ENCODE measurements at places on chromosomes 3 and 15.

DNA sequence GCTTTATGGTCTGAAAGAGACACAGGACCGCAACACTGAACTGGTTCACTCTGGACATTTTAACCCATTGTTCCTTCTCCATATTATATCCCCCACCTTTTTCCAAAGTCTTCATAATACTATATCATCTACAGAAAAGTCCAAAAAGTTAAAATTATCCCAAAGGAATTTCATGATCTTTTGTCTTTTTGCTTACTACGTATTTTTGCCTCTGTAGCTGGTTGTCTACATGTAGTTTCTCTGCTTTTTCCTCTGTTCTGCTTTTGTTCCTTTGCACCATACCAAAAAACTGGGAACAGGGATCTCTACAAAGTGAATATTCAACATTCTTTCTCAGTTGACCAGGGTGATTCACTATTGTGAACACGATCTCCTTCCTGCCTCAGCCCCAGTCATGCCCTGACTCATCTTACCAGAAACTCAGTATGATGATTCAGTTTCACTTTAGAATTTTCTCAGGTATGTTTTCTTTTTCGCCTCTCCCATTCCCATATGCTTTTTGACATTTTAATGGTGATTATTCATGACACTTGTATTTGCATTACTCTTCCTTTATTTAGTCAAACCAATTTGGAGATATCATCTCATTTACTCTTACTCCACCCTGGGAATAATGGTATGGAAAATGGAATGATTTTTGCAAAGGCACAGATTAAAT, 14.5 kb downstream of the EMC4 start:
- DNase-seq = peak; percentile 40

- no peak for DNase-seq
Measured at GRCh38 chr15:39587096-39587721, 6.3 kb downstream of the THBS1 start.

GRCh38 chr3:136207489-136208115, 11.5 kb upstream of the MSL2 start:
- no peak for DNase-seq

DNA sequence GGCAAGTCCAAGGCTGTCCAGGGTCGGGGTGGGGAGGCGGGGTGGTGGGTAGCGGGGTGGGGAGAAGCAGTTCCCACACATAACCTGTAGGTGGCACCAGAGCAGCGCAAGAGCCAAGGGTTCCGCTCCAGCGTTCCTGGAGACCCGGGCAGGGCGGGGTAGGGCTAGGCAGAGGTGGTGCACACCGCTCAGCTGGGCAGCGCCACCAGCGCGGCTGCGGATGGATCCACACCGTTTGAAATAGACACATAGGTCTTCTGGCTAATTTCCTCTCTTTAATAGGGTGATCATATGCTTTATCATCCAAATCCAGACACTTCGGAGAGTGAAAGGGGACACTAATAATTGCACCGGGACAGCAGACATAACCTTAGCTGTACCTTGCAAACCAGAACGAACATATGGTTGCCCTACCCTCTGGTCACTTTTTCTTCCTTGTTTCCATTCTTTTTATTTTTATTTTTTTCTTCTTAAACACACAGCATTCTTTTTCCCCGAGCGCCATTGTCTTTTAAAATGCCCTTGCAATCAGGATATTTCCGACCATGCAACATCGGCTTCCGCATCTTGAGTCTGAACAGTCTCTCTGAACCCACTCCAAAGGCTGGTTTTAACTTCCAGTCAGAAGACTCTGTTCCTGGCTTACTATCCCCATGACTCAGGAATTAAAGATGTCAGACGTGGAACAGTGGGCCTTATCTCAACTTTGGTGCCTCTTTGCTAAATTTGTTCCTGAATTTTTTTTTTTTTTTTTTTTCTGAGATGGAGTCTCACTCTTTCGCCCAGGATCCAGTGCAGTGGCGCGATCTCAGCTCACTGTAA, 12.5 kb upstream of the ZSCAN2 start:
- DNase-seq = peak; percentile 87

DNA sequence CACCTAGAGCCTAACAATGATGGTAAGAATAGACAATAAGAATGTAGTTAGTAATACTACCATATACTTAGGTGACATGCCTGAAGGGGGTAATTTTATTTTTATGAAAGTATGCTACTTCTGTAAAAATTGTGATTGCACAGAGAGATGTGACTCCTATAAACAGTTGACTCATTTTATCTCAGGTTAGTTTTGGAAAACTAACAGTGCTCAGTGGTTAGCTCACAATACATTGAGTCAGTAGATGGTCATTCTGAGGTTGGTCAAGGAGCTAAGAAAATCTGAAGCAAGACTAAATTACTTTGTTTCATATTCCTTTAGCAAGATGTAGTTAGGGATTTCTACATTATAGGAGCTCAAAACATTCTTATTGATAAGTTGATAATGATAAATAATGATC, 271.0 kb downstream of the EDEM1 start:
- no peak for DNase-seq

DNA sequence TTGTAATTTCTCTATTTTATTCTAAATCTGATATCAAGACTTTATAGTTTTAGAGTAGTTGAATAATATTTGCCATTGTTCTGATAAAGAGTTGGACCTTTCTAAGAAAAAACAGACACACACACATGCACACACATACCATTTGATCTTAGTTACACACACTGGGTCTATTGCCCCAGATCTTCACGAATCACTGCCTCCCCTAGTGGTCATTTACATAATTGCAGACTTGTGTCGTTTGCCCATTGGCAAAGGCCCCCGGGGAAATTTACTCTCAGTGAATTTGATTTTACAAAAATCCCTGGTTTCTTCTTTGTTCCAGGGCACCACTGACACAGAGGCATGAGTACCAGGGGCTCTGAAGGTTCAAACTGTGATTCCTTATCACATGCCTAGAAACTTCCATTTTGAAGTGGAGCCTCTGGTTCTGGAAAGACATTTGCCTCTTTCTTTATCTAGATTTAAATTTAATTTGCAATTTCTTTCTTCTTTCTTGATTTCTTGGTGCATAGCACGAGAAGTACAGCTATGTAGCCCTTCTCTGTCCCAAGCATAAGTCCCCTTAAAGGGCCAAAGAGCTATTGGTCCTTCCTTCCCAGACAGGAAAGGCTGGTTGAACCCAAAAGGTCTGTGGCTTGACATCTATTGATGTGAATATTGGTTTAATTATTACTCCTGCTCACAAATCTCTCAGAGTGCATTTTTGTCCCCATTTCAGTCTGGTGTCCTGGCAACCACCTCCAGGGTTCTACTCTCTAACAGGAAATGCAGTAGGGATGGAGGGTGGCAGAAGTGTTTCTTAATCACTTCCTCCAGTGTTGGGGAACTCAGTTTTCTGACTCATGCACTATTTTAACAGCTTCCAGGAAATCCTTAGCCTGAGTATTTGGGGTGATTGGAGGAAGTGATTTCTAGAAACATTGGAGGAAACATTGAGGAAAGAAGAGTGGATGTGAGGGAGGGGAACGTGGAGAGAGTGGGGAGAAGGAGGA, 32.4 kb upstream of the SLC6A11 start:
- peak; percentile 36 for DNase-seq

GRCh38 chr3:131239267-131239666, 142.3 kb upstream of the NUDT16 start:
- DNase-seq = no peak

DNA sequence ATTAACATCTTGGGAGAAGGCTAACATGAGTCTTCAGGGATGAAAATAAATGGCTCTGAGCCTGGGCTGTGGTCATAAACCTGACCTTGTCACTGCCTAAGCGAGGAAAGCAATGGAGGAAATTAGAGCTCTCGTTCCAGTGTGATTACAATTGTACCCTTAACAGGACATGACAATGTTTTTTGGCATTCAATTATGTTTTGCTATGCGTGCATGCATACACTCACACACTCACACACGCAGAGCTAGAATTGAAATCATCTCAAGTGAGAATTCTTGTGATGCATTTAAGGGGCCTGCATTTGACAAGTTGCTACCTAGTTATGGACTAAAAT, 24.1 kb downstream of the ZNF80 start:
- DNase-seq = no peak

DNA sequence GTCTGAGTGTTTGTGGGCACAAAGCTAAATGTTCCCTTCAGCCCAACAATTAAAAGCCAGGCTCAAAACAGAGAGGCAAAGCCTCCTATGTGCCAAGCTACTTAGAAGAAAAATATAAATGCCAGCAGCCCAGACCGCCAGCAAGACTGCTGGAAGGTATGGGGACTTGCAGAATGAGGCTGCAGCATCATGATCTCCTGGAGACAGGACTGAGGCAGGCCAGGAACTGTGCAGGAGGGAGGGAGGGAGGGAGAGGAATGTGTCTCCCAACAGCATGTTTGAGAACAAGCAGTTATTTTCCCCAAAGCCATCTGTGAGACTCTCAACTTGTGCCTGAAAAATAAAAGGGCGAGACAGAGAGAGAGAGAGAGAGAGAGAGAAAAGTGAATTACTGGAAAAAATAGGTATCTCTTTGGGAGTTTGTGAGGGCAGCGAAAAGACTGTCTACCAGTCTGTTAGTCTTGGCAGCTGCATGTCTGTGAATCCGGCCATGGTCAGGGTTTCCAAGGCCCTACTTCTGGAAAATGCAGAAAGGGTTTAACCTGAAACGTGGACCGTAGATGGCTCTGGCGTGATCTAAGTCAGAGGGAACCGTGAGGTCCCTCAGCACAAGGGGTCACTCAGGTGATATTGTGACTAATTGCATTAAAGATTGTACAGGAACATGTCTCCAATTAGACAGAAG, 139.7 kb upstream of the COL8A1 start:
- DNase-seq = no peak

DNA sequence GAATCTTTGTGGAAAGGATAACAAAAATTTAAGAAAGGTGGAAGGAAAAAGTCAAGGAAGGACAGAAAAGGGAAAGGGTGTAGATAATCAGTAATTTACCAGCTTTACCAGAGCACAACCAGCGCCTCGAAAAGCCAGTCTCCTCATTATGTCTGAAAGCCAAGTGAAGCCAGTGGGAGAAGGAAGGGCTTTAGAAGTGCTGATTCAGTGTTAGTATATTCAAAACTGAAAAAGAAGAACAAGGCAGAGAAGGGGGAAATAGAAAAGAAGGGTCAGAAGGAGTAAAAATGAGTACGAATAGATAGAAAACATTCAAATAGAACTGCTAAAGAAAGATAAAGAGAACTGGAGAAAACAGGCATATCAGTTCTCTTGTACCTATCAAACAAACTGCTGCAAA, 4.1 kb downstream of the PBRM1 start:
- DNase-seq = no peak

GRCh38 chr3:16790432-16791400, 94.0 kb upstream of the PLCL2 start:
- no peak for DNase-seq

DNA sequence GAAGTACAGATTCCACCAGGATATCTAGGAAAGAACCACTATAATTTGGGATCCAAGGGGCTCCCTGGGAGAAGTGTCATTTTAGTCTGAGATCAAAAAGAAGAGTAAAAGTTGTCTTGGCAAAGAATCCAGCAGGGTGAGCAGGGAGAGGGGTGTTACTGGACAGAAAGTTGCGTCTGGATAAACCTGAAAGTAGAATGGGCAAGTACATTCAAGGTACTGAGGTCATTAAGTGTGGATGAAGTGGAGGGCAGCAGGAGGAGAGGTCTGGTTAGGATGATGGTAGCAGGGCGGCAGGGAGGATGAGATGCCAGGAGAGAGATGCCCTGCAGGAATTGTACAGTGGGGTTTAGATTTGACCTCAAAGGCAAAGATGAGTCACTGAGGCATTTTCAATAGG, 253.3 kb downstream of the KLF13 start:
- no peak for DNase-seq

All from stimulated activated naive CD8-positive, alpha-beta T cell treated with anti-CD3 and anti-CD28 coated beads, Interleukin-15, Interleukin-2, amounts not matched to agents 100 U/mL and 50 U/mL, for 24 hours (primary cell).